ENCODE measurements at places on chromosomes 7 and 10.

GRCh38 chr7:84060000-84060399 lies 134.6 kb downstream of the SEMA3A start:
- DNase-seq = no peak

DNA sequence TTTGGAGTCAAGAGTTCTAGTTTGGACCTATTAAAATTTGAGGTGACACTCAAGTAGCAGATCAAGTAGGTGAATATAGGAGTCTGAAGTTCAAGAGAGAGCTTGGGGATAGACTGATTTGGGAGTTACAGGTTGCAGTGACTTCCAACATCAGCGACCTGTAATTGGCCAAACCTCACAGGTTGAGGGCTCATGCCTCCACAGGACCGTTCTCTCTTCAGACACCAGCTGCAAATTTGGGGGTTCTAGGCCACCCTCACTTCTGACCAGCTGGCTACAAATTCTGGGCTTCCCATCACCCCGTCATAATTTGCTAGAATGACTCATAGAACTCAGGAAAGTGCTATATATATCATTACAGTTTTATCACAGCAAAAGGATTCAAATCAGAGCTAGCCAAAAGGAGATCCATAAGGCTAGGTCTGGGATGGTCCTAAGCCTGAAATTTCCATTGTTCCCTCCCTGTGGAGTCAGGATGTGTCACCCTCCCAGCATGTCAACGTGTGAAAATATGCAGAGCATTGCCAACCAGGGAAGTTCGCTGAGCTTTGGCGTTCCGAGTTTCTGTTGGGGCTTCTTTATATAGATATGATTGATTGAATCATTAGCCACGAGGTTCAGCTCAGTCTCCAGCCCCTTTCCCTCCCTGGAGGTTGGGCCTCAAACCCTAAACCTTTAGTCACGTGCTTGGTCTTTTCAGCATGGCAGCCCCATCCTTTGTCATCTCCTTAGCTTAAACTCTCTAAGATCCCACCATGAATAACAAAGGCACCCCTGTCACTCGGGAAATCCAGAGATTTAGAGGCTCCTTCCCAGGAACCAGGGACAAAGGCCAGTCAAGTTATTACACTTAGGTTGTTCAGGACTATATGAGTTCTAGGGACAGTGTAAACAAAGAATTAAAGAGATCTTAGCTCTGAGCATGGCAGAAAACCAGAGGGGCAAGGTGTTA lies 20.7 kb upstream of the ZNF212 start:
- no peak for DNase-seq

DNA sequence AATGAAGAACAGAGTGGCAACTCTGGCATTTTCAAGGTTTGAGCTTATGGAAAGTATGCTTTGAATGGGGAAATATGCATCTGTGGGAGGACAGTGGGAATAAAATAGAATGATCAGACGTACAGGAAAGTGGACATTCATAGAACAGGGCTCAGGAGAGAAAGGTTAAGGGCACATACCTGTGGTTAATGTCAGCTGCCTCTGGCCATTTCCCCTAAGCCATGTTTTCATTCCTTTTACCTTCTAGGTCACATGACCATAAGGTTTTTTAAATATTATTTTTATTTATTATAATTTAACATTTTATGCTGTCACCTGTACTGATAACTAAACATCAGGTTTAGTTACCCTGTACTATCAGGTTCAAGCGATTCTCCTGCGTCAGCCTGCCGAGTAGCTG lies 52.8 kb downstream of the LRRC4 start:
- no peak for DNase-seq

- DNase-seq = no peak
Measured at GRCh38 chr10:86073199-86073977, 293.2 kb downstream of the GRID1 start.

GRCh38 chr7:134892963-134893362 lies 93.3 kb upstream of the AGBL3 start:
- DNase-seq = no peak

GRCh38 chr10:78148216-78148960 lies 114.7 kb downstream of the RPS24 start:
- no peak for DNase-seq

- no peak for DNase-seq
Measured at GRCh38 chr7:2254429-2255144, 12.6 kb downstream of the NUDT1 start.

GRCh38 chr10:14481752-14482151 lies 151.0 kb upstream of the FRMD4A start:
- DNase-seq = no peak

DNA sequence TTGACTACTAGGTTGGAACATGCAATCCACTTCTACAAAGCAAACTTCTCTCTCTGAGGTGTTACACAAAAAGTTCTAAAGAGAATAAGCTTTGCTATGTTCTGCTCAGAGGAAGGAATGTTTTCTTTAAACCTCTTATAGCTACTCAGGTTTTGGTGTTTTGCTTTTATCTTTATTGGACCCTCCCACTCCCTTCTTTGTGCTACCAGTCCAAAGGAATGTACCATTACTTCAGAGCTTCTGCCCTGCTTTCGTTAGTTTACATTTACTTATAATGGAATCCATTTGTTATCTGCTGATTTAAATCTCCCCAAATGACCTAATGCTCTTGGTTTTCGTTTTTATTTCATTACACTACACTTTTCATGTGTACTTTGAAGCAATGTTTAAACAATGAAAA lies 154.9 kb downstream of the ATE1 start:
- no peak for DNase-seq

DNA sequence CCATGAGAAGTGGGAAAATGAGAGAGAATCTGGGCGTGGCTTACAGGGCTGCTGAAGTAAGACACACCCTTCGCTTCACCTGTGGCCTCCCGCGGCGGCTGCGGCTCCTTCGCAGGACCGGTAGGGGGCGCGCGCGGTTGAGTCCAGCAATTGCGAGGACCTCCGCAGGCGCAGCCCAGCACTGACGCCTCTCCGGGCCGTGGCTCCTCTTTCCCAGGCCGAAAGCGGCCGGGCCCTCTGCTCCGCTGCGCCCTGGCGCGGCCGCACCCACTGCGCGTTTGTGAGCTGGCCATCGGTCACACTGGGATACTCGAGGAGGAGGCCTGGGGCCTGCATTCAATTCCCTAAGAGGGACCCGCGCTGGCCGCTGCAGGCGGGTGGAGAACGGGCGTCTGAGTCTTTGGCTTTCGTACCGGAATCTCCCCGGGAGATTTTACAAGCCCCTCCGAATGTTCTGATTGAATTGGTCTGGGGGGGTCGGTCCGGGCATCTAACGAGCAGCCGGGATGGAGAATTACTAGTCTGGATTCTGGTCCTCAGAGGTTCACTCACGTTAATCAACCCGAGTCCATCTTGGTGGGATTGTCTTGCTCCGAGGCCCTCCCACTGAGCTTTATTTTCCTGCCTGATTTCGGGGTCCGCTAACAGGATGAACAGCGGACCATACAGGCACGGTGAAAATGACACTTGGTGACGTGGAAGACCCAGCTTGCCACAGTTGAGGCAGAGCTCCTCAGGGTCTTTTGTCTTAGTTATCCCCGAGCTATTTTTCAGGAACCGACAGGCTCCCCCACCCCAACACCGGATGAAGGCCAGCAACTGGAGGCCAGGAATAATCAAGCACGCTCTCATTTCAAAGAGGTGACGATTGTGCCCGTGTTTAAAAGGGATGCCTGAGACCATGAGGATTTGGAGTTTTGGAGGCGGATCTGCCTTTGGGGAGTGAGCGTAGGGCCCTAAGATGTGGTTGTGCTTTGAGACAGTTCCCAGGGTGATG lies at the start of gene LRRD1:
TSS of gene LRRD1 (minus strand) at position 215 of the 997 bp plus-strand sequence. CDS start 13,940 bp downstream, outside the sequence.
- DNase-seq = peak; percentile 87

DNA sequence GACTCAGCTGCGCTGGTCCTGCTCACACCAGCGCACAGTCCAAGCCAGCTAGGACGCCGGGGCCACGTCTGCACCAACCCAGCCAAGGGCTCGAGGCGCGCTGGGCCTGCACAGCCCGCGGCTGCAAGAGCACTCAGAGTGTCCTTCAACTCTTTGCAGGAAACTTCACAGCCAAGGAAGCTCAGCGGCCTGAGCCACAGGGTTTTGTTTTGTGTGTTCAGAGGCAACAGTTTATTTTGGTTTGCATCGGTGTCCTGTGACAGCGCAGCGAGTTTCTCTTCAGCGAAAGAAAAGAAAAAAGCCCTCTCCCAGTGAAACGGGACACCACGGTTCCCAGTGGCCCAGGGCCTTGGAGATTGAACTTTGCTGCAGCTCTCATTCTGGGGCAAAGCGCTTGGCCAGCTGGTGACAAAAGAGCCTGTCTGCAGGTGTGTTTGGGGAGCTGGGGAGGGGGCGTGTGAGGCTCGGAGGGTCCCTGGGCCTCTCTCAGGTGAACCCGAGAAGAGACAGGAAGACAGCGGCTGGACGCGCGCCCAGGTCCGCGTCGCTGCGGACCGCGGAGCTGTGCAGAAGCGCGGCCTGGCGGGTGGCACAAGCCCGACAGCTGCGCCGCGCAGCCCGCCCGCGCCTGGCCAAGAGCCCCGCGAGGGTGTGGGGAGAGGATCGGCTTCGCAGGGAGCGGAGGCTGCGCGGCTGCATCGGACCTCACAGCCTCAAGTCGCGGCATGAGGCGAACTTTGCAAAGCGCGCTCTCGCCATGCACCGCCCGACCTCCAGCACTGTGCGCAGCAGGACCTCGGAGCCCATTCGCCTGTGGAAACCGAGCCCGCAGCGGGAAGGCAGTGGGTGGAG lies 922 bp downstream of the CXCL12 start:
- DNase-seq = no peak

Measured in NCI-H748 treated with DMSO at 0.1 percent for 48 hours (cell line).